Cardiac fibroblast (primary cell): ENCODE measurements at places on chromosomes 11 and 22.

DNA sequence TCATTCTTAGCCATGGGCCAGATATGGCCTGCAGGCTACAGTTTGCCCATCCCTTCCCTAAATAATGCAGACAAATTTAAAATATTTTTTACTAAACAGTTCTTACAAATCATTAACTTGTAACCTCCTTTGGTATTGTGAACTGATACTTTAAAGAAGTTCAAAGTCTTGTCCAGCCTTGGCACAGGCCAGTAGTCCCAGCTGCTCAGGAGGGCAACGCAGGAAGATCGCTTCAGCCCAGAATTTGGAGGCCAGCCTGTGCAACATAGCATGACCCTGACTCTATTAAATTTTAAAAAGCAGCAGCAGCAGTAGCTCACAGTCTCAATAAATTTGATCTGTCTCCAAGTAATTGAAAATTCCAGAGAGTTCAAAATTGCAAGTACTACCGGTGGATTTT, 83.7 kb upstream of the ARHGAP32 start:
- no peak for DNase-seq

DNA sequence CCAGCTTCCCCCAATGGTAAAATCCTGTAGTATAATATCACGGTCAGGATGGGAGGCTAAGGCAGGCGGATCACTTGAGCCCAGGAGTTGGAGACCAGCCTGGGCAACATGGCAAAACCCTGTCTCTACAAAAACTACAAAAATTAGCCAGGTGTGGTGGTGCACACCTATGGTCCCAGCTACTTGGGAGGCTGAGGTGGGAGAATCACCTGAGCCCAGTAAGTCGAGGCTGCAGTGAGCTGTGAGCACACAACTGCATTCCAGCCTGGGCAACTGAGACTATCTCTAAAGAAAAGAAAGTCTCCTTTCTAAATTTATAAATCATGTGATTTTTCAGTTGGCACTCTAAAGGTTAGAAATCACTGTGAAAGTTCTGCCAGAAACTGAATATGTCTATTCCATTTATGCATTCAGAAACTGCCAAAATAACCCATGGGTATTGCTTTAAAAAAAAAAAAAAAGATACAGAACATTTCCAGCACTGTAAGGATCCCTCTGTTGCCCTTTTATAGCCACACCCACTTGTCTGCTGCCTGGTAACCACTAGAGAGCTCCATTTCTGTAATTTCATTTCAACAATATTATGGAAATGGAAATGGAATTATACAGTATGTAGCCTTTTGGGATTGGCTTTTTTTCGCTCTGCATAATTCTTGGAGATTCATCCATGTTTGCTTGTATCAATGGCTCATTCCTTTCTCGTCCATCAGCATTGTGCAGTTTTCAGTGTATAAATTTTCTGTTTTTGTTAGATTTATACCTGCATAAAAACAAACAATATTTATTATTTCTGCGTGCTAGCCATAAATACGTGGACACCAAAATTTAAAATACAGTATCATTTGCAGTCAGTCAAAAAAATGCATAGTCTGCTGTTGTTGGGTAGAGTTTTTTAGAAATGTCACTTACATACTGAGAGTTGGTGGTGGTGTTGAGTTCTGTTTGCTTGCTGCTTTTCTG, 9.4 kb downstream of the CDC45 start:
- peak; percentile 47 for DNase-seq

DNA sequence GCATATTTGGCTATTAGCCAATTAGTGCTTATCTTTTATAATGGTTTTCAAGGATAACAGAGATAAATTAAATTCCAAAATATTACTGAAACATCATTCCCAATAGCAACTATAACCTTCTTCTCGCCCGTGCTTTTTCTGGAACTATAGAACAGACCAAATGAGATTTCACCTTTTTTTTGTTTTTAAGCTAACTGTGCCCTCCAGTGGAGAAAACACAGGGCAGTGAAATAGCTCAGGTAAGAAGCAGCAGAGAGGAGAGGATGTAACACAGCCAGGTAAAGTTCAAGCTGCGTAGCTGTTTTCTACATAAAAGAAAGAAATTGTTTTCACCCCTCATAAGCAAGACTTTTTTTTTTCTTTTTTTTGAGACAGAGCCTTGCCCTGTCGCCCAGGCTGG, 28.2 kb downstream of the HSD17B12 start:
- DNase-seq = peak; percentile 32

DNA sequence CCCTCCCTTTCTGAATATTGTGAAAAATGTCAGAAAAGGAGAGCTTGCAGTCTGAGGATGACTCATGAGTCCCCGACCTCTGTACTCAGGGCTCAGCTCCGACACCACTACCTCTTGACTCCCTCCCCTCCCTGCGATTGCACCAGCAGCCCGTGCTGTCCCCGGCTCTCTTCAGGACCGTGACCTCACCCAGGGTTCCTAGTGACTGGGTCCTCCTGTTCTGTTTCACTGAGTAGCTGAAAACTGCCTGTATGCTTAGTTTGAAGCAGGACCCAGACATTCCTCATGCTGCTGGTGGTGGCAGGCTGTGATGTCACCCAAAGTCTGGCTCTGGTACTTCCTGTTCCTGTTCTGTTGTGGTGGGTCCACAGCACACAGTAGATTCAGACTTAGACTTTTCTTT, 11.7 kb downstream of the PHRF1 start:
- DNase-seq = peak; percentile 86

DNA sequence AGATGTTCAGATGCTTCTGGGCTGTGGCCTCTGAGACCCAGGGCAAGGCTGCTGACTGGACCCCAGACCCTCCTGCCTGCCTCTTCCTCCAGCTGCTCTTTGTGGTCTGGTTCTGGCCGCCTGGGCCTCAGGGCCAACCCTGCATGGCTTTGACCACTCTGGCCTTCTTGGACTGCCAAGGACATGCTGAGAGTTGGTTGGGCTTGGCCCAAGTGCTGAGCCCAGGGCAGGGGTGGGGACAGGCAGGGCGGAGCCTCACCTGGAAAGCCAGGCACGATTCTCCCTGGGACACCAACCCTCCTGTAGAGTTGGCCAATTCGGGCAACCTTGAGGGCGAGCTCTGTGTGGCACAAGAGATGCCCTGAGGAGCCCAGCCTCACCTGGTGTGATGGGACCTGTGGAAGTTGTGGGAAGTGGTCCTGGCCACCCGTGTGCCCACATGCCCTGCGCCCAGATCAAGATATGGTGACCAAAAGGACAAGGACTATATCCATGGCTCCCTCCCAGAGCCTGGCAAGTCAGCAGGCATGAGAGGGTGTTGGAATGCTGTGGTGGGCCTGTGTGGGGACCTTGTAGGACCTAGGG, 11.6 kb downstream of the TANGO2 start:
- DNase-seq = no peak

- no peak for DNase-seq
These were observed 4.1 kb downstream of the NEU3 start for GRCh38 chr11:74992852-74993251.

- no peak for DNase-seq
These were observed 128.7 kb downstream of the DSCAML1 start for GRCh38 chr11:117668321-117668751.

- no peak for DNase-seq
These were observed 21.1 kb downstream of the FAM118B start for GRCh38 chr11:126232683-126233082.

DNA sequence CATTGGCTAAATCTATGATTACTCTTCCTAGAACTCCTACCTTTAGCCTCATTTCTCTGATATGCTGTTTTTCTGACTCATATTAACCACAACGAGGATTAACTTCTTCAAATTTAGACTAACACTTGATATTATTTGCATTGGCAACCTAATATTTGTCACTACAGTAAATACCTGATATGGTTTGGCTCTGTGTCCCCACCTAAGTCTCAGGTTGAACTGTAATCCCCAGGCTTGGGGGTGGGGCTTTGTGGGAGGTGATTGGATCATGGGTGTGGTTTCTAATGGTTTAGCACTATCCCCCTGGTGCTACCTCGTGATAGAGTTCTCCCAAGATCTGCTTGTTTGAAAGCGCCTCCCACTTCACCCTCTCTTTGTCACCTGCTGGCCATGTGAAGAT, 17.1 kb upstream of the MED17 start:
- DNase-seq = no peak

GRCh38 chr11:131683131-131683530, 312.7 kb downstream of the NTM start:
- no peak for DNase-seq

DNA sequence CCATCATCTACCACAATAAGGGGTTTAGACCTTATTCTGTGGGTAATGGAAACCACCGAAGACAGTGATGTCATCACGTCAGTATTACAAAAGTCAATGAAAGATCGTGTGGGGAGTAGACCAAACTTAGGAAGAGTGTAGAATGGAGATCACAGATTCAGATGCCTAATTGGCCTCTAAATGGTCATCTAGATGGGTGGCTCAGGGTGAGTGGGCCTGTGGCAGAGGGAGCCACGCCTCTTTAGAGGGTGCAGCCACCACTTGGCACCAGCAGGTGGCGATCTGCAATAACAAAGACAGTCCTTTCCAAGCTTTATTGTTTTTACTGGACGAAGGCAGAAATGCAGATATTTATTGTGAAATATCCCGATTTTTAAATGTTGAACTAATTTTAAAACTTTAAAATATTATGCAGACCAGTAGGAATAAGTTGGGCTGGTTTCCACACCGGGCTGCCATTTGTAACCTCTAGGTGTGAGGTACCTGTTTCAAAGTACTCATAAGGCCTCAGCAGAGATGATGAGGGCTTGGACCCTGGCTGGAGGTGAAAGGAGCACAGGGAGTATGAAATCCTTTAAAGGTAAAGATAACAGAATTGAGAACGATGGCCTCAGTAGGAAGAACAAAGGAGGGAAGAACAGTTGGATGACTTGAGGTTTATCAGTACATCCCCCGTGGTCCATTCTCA, 222.0 kb downstream of the DBX1 start:
- DNase-seq = peak; percentile 72

GRCh38 chr11:17066691-17067090, 10.8 kb downstream of the RPS13 start:
- DNase-seq = no peak

DNA sequence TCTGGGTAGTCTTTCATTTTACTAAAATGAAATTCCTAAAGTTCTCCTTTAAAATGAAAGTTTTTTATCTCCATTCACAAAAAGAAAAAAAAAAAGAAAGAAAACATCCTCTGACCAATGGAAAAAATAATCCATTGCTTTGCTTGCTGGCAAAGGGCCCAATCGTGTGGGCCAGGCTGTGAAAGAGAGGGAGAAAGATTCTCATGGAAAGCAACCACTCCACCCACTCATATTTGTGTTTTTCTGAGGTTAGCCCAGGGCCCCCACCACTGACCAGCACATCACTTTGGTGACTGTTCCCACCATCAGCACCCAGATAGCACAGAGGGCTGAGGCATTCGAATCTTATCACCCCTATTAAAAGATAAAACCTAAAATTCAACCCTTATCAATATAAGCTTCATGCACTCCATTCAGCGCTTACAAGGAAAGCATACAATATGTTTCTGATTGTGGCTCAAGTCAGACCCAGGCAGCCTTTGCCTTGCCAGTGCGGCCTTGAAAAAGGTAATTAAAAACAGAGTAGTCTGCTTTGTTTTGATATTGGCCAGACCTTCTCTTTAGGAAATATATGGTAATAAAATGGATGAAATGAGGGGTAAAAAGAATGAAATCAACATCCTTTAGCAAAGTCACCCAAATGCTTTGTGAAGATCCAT, 192.8 kb downstream of the ETS1 start:
- DNase-seq = peak; percentile 23

DNA sequence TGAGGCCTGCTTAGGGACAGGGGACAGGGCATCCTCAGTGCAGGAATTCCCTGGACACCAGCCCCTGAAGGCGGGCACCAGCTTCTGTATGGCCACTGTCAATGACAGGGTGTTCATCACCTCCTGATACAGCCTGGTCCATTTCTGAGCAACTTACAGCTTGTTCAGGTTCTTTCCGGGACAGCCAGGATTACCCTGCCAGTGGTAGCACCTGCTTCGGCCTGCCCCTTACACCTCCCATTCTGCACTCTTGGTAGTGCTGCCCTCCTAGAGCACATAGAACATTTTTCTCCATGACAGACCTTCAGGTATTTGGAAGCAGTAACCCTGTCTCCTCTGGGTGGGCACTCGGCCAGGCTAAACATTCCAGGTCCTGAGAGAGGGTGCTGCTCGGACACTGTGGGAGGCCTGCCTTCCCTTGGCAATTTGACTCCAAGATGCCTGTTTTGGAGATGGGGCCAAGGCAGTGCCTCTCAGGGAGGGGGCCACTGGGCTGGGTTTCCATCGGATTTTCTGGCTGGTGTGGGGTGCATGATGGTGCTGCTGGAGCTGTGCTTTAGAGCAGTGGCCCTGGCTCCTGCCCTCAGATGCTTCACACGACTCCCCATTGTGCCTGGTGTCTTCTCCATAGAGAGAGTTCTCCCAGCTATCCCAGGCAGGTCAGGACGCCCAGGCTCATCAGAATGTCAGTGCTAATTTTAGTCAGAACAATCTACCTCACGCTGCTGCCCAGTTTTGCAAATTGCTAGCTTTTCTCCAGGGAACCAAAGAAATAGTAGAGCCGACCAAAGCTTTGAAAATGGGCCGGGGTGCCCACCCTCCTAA, 1.2 kb downstream of the GAL3ST3 start:
- no peak for DNase-seq

DNA sequence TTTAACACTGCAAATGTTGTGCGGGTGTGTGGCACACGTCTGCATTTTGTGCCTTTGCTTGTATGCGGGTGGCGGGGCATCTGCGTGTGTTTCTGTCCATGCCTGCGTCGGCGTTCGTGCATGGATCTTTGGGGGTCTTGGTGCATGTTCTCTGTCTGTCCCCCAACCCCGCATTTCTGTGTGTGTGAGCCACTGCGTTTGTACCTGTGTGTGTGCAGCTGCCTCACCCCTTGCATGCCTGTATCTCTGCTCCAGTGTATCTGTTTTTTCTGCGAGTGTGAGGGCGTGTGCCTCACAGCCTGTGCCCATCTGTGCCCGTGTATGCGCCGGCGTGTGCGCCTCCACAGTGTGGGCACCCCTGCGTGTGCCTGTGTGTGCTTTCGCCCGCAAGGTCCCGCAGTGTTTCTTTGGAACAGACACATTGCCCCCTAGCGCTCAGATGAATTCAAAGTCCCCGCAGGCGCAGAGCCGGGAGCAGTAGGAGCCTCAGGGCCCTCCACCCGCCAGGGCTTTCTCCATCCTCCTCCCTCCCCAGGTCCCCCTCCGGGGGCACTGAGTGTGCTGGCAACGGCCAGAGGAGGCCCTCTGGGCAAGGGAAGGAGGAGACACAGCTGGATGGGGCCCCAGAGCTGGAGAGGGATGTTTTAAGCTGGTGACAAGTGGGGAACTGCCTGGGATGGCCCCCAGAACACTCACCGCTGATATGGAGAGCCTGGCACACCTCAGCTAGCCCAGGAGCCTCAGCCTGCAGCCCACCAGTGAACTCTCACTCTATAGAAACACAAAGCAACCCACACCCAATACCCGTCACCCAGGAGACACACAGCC, 3.1 kb upstream of the MN1 start:
- DNase-seq = peak; percentile 82

DNA sequence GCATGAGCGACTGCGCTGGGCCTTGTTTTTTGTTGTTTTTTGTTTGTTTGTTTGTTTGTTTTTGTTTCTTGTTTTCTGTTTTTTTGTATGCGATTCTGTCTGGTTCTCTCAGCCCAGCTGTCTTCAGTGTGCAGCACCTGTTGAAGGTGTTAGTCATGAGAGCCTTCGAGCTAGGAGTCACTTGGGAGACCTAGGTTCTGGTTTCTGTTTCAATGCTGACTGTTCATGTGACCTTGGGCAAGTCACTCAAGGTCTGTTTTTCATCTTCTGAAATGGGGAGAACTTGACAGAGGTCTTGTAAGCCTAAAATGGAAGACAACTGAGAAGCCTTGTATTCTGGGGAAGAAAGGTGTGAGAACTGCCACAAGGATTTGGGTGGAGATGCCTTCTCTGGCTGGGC, 1.8 kb downstream of the DCPS start:
- no peak for DNase-seq
